ENCODE measurements at places on chromosomes 12 and 14. TPM values are rescaled to one million over a fixed set of nuclear protein-coding genes. Genes with fewer than 3 reads are reported as not detected.

The AQP2 gene
- not detected for total RNA-seq

The RASAL1 gene
- 67.5 TPM for total RNA-seq

The LPCAT3 gene
- 29.7 TPM for total RNA-seq

The ACOT2 gene
- 6.8 TPM for total RNA-seq

DNA sequence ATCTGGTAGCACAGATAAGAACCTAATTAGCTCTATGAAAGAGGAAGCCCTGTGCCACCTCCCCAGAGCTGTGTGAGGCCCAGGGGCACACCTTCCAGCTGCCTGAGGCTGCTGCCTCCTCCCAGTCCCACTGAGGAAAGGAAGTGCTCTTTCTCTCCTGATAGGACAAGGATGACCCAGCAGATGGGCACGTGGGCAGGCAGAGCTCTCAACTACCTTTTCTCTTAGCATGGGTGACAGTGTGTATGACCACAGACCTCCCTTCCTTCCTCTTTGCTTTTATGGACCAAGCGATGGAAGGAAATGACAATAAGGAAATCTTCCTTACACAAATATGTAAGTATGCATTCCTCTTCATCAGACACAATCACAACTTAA, 127.6 kb upstream of the AMIGO2 start:
- peak; percentile 74 for DNase-seq

DNA sequence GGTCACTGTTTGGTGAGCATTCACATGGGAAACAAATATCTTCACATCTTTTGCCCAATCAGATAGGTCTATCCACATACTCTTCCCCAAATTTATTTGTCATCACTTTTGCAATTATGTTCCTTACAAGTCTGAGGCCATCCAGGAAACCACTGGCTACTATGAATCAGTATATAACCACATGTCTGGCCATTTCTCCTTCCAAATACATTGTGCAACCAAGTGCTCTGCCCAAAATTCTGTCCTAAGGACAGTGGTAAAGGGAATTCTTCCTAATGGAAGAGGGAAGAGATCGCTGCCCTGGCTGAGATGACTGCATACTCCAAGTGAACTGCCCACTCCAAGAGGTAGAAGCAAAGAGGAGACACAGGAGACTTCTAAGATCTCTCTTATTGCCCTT, 148.9 kb upstream of the MAX start:
- no peak for DNase-seq

The ZFHX2 gene
- 1.8 TPM for total RNA-seq

DNA sequence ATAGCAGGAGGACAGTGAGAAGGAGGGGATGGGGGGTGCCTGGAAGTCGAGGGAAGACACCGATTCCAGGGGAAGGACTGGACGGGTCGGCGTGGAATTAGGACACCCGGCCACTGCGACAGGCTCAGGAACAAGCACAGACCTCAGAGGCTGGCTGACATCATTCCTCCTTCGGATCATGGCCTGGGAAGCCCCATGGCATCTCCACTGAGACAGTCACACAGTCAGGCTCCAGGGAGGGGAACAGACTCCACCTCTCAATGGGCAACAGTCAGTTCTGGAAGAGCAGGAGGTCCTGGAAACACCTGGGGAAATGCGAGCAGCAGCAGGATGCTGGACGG, 67.9 kb upstream of the FBRSL1 start:
- no peak for DNase-seq

The TMTC1 gene
- total RNA-seq: not detected

DNA sequence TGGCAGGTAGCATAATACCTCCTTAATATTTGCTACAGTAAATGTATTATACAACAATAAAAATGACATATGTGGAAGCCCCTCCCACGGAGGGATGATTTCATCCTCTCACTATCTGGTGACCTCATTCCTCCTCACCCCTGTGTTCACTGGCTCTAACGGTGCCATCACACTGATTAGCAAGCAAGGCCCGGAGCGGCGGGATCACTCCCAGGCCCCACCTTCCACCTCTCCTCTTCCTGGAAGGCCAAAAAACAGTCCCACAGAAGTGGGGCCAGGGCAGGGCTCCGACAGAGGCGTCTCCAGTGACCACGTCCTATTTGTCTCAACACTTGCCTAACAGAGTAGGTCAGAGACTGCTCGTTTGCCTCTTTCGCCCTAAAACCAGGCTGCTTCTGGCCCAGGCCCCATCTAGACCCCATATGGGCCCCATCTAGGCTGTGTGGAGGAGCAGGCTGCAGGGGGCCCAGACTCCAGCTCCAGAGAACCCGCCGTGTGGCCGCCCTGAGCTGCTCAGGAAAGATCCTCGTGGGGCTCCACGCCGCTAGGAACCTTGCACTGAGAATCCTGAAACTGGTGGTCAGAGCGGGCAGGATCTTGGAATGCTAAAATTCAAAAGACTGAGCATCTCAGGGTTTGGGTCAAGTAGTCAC, 3.7 kb downstream of the SELPLG start:
- DNase-seq: no peak

The FOXM1 gene
- 194 TPM for total RNA-seq

DNA sequence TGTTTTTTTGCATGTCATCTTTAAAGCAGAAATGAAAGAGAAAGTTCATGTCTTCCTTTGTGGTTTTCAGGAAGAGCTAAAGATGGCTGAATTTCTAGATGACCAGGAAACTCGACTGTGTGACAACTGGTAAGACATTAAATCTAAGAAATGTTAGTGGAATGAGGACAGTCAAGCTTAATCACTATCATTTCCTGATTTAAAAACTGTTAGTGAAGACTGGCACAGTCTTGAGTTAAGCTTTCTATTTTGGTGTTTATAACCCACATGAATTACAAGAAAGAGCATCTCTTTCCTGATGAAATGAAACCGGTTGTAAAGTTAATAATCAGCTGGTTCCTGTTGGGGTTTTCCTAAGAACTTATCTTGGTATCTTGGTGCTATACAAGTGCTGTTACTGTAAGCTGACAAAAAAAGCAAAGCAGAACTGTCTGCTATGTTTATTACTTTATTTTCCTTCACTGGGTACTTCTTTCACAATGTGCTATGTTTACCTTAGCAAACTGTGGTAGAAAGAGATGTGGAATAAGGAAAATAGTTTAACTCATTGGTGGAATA, 5.2 kb downstream of the TRAFD1 start:
- DNase-seq: peak; percentile 42

The LALBA gene
- total RNA-seq: not detected

The CRIP1 gene
- not detected for total RNA-seq

The CFAP251 gene
- 4.8 TPM for total RNA-seq

- DNase-seq: no peak
Measured at GRCh38 chr14:69017706-69018105, 38.6 kb upstream of the ACTN1 start.

- no peak for DNase-seq
Measured at GRCh38 chr12:91937706-91938105, 207.9 kb downstream of the BTG1 start.

- DNase-seq: no peak
Measured at GRCh38 chr14:51236314-51236713, 3.7 kb upstream of the TMX1 start.

GRCh38 chr12:55019784-55020183, at the start of gene NEUROD4:
Gene NEUROD4, plus strand, starts transcription at chr12:55019974. Its CDS starts 6,466 bp downstream, at chr12:55026440.
- no peak for DNase-seq

The EPYC gene
- not detected for total RNA-seq

GRCh38 chr12:96146747-96147146, 47.4 kb upstream of the ELK3 start:
- no peak for DNase-seq

DNA sequence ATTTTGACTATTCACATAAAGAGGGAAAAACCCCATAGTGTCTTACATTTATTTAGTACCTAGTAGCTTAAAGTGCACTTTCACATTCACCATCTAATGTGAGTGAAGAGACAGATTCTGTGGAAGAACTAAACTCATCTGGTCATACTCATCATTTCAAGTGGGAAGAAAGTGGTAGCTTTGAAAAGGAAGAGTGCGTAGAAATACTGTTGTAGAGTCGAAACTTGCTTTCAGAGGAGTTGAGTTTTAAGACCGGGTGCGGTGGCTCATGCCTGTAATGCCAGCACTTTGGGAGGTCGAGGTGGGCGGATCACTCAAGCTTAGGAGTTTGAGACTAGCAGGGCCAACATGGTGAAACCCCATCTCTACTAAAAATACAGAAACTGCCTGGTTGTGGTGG, 222.2 kb downstream of the ERC1 start:
- DNase-seq: no peak

DNA sequence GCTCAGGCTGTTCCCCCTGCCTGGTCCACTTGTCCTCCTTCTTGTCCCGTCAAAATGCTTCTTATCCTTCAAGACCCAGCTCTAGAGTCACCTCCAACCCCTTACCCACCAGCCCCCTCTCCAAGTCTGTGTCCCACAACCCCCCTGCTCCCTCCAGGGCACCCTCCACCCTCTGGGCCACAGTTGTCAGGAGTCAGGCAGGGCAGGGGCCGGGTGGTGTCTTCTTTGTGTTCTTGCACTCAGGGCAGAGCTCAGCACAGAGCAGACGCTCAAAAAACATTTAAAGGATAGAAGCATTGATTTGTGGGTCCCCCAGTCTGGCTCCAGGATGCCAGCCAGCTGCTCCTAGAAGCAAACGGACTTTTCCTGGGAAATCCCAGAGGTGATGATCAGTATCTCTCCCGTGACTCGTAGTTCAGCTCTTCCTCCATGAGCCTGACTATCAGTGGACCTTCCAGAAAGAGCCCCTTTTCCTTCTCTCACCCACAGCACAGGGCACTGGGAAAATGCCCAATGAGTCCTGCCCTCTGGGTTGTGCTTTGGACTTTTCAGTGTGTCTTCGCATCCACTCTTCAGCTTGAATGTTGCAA, 17.2 kb upstream of the BDKRB1 start:
- DNase-seq: no peak

DNA sequence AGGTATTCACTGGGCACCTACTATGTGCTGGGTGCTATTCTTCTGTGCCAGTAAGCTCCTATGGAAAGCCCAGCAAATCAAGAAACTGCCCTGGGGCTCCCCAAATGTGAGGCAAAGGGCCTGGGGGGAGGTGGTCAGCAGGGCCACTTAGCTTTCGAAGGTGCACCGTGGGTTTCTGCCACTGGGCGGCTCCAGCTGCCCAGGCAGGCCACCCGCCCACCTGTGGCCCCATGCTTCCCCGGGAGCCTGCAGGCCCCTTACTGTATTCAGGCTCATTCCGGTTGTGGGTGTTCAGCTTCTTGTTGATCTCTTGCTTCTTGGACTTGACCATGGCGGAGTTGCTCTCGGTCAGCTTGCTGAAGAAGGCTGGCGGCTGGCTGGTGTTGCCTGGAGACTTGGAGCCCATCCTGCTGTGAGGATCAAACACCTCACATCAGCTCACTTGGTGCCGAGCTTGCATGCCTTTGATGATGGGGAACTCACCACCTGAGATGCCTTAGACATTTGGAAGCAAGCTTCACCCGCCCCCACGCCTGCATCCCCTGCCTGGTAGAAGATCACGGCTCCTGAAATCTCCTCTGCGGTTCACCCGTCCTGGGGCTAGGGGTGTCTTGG, 37.3 kb downstream of the RFLNA start:
- DNase-seq: no peak

DNA sequence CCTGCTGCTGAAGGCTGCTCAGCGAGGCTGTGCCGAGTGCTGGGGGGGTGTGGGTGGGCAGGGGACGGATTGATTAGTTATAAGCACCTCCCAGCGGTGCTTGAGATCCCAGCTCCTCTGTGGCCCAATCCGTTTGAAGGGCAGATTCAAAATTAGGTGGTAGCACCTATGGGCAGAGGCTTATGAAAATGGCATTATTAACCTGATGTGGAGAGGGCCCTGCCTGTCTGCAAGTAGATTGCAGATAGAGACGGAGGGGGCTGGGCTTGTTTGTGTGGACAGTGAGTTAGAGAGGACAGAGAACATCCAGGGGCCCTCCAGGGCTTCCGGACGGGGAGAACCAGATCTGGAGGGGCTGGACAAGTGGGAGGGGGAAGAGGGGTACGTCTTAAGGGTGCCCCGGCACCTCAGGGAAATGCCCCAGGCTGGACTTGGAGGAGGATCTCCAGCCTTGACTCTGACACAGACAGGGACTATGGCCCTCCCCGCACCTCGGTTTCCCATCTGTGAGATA, at the start of gene RTL1:
Gene RTL1, minus strand, starts transcription at position 51 of the 514 bp plus-strand sequence. CDS start 18,934 bp downstream, outside the sequence.
- no peak for DNase-seq

DNA sequence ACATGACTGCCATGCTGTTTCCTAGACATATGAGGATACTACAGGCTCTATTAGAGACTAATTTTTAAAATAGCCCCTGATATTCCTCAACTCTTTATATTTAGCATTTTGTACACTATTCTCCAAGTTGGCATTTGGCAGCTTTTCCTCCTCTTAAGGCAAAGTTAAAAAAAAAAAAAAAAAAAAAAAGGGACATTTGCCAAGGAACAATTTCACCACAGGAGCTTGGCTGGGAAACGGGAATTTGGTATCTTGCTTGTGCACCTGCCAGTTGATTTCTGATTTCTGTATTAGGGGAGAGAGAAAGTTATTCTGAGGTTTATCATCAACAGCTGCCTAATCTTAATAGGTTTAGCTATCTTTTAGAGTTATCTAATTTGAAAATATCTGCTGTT, 87.2 kb downstream of the CAND1 start:
- DNase-seq: no peak

DNA sequence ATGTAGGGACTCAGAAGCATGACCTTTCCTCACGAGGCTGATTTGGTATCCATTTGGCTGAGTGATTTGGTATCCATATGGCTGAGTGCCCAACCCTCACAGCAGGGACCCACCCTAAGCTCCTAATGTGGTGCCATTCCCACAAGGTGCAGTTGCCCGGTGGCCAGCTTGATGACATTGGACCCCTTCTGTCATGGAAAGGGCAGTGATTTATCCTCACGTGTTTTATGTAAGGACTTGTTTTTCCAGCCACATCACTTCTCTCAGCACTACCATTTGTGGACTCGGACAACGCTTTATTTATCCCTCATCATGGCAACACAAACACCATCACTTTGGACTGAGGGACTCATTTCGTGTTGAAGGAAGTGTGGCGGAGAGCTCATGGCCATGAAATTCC, 8.5 kb upstream of the CDC42BPB start:
- no peak for DNase-seq

DNA sequence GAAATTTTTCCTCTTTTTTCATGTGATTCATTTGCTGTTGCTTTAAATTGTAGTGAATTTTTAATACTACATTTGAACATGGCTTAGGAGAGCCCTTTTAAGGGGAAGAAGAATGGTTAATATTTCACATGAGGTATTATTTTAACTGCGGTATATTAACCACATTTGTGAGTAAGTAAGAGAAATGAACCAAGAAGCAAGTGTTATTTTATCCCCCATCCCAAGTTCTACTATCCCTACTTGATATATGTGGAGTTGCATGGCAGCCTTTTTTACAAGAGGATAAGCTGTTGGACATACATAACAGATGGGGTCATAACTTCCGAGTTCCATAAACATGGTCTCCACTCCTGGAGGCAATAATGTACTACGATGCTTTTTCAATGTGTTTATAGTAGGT, 623.3 kb downstream of the LRFN5 start:
- DNase-seq: no peak

DNA sequence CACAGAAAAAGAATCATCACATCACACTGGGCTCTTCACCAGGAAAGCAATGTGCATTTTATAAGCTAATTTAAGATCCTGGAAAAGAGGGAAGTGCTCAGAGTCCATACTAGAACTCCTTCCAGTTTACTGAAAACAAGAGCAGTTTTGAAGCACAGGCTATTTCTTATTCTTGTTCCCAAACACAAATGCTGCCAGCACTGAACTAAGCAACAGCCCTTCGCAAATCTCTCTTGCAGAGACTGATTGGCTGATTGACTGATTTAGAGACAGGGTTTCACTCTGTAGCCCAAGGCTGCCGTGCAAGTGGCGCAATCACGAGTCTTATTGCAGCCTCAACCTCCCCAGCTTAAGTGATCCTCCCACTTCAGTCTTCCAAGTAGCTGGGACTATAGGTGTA, 44.8 kb downstream of the BCL2L14 start:
- DNase-seq: no peak

- DNase-seq: no peak
Measured at GRCh38 chr12:55847603-55848291, 5.0 kb upstream of the MMP19 start.

Data from OCI-LY7 (cell line).